ENCODE measurements at places on chromosomes 6 and 20.

DNA sequence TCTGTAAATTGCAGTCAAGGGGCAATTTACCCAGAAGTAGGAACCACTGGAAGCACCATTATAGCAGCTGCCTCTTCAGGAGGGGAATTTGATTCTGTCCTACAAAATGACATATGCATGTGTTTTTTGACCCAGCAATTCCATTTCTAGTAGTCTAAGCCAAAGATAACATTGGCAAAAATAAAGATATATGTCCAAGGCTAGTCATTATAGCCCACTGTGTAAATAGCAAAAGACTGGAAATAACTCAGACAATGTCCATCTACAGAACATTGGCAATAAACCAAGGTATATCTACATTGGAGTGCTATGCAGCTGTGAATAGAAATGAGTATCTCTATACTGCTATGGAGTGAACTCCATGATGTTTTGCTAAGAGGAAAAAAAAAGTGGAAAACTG is 12.5 kb upstream of the PANK2 start:
- no peak for ATAC-seq

DNA sequence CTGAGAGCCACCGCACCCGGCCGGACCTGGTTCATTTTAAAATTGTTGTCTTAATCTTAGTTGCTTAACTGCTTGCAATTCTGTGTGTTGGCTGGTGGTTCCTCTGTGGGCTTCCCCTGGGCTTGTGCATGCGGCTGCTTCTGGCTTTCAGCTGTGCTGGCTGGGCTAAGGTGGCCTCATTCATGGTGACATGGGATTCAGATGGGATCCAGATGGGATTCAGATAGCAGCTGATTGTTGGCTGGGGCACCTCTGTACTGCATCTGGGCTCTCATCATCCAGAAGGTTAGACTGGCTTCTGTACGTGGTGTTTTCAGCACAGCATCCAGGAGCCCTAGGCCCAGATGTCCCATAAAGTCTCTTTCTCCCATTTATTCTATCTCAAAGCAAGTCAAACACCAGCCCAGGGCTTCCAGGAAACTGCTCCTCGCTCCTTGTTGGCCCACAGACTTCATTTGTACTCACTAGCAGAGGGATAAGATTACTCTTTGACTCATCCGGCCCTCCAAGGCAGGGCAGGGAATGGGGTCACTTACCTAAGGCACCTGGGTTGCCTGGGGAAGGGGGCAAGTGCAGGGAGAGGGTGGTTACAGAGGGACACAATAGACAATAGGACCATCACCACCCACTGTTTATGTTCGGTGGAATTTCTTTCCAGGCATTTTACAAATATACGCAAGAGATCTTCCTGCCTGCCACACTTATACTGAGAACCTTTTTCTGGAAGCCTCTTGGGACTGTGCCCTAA is 10.2 kb upstream of the PEDS1 start:
- no peak for ATAC-seq

GRCh38 chr20:47849596-47849995 is 64.3 kb upstream of the SULF2 start:
- no peak for ATAC-seq

DNA sequence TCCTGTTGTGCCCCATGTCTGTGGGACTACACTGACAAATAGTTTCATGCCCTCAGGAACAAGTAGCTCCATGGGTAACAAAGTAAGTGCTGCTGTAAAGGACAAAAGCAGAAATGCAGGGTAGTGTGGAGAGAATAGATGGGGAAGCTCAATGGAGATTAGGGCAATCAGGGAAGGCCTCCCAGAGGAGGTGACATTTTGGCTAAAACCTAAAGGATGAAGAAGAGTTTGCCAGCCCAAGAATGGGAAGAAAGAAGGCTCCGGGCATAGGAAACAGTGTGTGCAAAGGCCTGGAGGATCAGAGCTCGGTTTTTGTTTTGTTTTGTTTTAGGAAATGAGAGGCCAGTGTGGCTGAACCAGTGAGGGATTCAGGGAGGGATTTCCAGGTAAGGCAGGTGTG is 43.6 kb upstream of the FAM83D start:
- no peak for ATAC-seq

GRCh38 chr20:2032168-2032567 is 38.3 kb upstream of the PDYN start:
- ATAC-seq = no peak

GRCh38 chr6:143762126-143762525 is 81.0 kb upstream of the LTV1 start:
- ATAC-seq = no peak

DNA sequence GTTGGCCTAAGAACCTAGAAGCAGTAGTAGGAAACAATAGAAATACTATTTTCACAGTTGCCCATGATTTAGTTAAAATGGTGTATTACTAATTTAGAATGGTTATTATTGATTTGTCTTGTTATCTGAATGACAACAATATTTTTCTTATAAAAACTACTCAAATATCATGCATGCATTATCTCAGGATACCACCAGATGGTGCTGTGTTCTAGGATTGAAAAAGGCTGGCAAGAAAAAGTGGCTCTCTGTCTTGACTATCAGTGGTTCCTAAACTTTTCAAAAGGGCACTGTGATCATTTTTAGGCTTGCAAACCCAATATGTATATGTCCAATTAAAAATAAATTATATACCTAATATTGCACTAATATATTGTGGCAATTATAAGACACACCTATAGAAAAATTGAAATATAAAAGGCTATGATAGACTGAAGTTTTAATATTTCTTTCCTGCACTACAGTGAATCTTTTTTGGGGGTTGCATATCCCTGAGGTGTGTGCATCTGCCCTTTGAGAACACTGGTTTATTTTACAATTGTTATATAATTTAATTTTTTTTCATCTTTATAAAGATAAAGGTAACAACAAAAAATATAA is 131.7 kb upstream of the MLIP start:
- ATAC-seq = no peak

- ATAC-seq = peak; percentile 51
These were observed at the start of gene ETV7 for GRCh38 chr6:36387440-36388303. Gene ETV7, minus strand, starts transcription at chr6:36387669. Its CDS starts 128 bp downstream, at chr6:36387541.

GRCh38 chr6:167568407-167569024 is 243.6 kb downstream of the TTLL2 start:
- no peak for ATAC-seq

GRCh38 chr6:152566103-152566875 is 70.9 kb downstream of the SYNE1 start:
- no peak for ATAC-seq

- ATAC-seq = no peak
These were observed 11.7 kb downstream of the VNN2 start for GRCh38 chr6:132746048-132746447.

DNA sequence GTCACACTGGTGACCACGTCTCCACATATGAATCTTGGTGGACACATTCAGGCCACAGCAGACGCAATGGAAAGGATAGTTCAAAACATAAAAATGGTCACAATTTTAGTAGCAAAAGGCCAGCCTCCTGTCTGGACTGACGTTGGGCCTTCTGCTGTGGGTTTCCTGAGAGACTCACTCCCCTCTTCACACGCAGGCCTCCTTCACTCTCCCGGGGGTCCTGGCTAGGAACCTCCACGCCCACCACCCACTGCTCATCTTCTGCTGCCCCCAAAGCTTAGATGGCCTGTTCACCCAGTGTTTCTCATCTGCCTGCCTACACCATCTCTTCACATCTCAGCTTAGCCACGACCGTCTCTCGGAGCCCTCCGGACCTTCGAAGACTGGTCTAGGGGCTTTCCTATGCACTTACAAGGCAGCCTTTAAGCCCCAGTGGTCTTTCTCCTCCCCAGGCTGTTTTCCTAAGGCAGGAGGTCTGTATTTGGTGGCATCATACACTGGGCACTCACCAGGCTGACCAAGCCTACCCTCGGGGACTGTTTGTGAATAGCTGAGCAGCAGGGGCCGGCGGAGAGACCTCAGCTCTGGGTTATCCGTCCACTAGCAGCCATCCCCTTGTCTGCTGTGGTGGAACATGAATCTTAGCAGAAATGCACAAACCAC is 46.6 kb upstream of the AFDN start:
- no peak for ATAC-seq

DNA sequence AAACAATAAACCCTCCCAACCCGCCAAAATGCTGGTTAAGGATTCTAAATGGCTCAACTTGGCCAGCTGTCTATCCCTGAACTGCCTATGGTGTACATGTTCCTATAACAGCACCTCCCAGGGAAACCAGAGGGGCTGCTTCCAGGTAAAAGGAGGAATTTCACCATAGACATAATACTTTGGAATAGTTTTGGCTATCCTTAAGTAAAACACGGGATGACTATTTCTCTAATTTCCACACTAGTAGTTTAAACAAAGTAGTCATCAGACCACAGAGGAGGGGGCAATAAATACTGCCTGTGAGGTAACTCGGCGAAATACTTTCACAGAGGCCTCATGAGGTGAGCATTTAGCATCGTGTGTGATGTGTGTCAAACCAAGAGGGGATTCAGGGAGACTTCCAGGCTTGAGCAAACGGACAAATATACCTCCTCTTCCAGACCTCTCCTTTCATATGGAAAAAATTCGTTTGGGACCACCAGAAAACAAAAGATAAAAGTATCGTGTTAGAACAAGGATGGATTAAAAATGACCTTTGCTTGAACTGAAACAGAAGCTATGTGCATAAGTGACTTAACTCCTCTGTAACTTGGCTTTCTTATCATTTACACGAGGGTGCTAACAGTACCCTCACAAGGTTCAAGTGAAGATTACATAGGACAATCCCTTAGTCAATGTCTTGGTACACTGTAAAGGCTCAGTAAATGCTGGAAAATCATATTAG is 1.0 kb upstream of the XRN2 start:
- ATAC-seq = no peak
